ENCODE measurements at places on chromosomes 16 and 17.
A peak's percentile ranks its signal among the peaks of the same experiment; 100 is the strongest.

DNA sequence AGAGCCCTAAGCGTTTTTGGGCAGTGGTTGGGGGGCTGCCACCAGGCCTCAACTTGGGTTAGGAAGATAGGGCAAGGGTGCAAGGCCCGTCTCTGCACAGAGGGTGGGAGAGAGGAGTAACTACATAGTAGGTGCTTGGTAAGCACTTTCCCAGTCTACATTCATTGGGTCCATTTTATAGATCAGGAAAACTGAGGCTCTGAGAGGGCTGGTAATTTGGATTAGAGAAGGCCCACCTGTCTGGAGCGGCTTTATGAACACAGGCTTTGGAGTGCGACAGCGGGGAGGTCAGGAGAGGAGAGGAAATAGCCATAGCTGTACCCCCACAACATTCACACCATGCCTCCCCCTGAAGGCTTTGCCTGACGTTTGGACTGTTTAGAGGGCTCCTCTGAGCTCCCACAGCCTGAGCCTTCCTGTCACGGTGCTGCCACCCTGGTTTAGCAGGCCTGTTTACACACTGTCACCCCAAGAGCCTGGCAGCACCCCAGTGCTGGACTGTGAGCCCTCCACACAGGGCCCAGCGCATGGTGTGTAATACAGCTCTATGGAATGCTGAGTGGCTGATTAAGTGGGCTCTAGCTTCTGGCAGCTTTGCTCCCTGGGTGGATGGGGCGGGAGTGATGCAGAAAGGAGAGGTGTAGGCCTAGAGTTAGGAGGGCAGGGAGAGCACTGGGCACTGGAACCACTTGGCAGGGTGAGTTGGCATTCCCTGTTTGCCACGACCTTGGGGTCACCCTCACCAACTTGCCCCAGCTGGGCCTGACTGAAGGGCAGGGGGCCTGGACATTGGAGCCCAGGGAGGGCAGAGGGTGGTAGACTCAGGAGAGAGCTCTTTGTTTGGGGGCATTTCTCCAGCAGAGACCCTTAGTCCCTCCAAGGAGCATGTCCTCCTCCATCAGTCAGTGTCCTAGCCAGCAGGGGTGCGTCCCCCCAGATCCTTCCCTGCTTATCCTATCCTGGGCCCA, 73.7 kb downstream of the RAI1 start:
- no peak for DNase-seq

DNA sequence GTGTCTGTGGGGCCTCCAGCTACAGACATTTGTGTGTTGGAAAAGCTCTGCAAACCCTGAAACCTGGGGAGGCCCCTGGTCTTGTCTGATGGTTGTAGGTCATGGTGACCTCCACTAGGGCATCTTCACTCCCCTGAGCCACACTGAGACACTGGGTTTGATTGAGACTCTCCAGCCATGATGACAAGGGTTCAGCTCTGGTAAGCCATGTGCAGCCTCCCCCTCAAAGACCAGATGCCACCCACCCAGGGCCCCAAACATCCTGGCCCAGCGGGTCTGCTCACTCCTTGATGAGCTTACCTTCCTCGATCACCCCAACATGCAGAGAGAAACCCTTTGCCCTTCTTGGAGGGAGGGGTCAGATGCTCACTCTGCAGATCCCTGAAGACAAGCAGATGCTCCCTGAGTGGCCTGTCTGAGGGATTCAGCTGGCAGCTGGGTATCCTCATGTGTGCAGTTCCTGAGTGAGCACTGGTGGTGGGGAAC, 101.6 kb downstream of the METRNL start:
- DNase-seq = no peak

GRCh38 chr16:78597809-78598570, 498.5 kb downstream of the WWOX start:
- DNase-seq = no peak

GRCh38 chr17:48592577-48592976, 1.0 kb downstream of the HOXB5 start:
- DNase-seq = no peak

- DNase-seq = peak; percentile 27
These were observed 805 bp upstream of the C16orf95 start for GRCh38 chr16:87317750-87318644.

- DNase-seq = peak; percentile 18
These were observed 47.6 kb downstream of the NUP93 start for GRCh38 chr16:56777482-56777881.

GRCh38 chr17:56725144-56725543, 108.6 kb downstream of the C17orf67 start:
- DNase-seq = no peak

DNA sequence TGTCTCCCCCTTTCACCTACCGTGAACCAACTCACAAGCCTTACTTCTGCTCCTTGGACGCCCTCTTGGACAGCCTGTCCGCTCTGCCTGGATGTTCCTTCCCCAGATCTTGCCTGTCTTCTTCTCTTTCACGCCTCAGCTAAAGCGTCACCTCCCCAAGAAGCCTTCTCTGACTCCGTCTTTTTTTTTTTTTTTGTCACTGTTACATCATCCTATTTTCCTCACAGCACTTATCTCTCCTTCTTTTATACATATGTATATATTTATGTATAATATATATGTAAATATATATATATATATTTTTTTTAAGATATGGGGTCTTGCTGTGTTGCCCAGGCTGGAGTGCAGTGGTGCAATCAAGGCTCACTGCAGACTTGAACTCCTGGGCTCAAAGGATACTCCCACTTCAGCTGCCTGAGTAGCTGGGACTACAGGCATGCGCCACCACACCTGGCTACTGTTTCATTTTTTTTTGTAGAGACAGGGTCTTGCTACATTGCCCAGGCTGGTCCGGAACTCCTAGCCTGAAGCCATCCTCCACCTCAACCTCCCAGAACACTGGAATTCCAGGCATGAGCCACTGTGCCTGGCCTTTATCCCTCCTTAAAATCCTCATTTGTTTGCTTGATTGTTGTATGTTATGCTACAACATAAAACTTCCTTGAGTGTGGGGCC, 16.5 kb upstream of the AKTIP start:
- no peak for DNase-seq

DNA sequence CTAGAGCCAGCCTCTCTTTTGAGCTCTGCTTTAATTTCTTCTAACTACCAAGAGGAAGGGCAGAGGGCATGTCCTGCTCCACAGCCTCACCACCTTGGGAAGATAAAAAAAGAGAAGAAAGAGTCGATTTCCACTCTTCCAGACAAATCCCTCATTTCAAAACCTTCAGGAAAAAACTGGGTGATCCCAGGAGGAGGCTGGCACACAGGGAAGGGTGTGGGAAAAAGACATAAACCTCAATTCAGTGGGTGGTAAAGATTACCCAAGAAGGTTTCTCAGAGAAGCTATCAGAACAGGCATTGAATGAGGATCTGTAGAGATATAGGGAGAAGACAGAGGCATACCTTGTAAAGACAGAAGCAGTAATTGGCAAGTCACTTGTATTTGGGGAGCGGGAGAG, 79.9 kb upstream of the CRHR1 start:
- DNase-seq = no peak

DNA sequence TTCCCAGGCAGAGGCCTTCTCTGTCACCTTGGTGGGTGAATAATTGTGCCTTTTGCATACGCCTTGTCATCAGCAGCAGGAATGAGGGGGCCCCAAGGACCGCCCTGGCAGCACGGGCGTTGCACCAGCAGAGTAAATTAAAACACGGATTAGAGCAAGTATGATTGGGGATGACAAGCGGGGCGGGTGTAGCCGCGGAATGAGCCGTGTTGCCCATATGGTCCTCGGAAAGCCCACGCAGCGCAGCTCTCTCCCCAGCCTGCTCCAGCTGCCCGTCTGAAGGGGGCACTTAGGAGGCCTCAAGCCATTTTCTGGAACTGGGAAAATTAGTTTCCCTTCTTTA, 299.4 kb upstream of the IRX3 start:
- no peak for DNase-seq

DNA sequence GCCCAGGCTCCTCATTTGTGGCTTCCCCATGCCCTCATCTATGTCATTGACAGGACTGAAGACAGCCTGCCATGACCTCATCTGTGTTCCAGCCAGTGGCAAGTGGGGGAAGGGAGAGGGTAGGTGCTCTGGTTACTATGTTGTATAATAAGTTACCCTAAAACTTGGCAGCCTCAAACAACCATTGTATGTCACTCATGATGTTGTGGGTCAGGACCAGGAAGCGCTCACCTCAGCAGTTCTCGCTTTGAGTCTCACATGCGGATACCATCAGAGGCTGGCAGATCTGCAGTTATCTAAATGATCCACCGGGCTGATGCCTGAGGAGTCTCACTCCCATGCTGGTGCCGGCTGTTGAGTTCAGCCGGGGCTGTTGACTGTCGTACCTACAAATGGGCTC, 89.0 kb upstream of the TMEM97 start:
- no peak for DNase-seq

GRCh38 chr17:29625037-29625750, 2.5 kb upstream of the CORO6 start:
- no peak for DNase-seq

DNA sequence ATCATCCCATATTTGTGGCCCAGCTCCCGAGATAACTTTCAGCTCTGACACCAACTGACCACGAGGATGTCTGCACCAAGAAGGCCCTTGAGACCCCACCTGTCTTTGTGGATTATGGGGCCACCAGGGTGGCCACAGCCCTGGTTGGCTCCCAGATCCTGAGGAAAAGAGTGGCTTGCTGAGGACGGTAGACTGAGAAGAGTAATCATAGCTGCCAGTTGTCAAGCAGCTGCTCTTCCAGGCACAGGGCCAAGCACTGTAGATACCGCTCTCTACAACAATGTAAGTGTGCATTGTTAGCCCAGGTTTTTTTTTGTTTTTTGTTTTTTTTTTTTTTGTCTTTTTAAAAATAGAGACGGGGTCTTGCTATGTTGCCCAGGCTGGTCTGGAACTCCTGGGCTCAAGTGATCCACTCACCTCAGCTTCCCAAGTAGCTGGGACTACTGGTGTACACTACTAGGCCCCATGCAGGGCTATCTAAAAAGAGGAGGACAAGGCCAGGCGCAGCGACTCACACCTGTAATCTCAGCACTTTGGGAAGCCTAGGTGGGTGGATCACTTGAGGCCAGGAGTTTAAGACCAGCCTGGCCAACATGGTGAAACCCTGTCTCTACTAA, 9.6 kb downstream of the ZNF205 start:
- DNase-seq = no peak

- DNase-seq = no peak
These were observed 18.2 kb downstream of the CMTM4 start for GRCh38 chr16:66678337-66678736.

DNA sequence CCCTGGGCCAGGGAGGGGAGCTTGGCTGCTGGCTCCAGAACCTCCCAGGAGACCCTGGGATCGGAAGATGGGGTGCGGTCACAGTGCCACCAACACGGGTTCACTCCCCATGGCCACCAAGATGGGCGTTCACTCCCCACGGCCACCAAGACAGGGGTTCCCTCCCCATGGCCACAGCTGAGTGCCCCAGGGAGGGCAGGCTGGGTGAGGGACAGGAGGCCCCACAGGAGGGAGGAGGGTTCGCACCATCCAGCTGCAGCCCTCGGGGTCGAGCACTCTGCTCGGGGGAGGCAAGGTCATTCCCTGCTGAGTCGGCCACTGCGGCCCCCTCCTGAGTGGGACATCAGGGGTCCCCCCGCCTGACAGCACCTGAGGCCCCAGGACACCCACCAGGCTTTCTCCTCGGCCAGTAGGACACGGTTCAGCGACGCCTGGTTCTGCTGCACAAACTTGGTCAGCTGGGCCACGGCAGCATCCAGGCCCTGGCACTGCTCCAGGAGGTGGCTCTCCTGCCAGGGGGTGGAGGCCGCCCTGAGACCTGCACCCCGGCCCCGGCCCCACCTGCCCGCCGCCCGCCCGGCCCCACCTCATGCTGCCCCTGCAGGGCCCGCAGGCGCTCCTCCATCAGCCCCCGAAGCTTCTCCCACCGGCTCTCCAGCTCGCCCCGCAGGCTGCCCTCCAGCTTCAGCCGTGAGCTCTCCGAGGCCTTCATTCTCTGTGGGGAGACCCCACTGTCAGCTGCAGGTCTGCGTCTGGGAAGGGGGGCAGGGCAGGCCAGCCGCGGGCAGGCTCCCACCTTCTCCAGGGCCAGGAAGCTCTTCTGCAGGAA, 5.9 kb downstream of the CCDC154 start:
- DNase-seq = no peak

DNA sequence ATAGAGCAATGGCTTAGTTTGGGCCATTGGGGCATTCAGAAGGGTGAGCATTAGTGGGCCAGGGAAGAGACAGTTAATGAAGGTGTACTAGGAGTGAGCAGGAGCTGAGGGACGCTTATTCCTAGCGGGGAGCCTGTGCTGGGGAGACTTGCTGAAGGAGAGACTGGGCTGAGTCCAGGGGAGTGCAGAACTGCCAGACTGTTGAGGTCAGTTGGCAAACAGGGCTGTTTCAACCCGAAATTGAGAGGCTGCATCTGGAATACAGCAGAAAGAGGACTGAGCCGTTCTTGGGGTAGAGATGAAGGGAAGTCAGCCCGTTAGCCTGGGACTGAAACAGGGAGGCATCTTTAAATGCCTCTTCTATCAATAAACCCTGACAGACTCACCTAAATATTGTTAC, 33.2 kb downstream of the MAP2K6 start:
- no peak for DNase-seq

DNA sequence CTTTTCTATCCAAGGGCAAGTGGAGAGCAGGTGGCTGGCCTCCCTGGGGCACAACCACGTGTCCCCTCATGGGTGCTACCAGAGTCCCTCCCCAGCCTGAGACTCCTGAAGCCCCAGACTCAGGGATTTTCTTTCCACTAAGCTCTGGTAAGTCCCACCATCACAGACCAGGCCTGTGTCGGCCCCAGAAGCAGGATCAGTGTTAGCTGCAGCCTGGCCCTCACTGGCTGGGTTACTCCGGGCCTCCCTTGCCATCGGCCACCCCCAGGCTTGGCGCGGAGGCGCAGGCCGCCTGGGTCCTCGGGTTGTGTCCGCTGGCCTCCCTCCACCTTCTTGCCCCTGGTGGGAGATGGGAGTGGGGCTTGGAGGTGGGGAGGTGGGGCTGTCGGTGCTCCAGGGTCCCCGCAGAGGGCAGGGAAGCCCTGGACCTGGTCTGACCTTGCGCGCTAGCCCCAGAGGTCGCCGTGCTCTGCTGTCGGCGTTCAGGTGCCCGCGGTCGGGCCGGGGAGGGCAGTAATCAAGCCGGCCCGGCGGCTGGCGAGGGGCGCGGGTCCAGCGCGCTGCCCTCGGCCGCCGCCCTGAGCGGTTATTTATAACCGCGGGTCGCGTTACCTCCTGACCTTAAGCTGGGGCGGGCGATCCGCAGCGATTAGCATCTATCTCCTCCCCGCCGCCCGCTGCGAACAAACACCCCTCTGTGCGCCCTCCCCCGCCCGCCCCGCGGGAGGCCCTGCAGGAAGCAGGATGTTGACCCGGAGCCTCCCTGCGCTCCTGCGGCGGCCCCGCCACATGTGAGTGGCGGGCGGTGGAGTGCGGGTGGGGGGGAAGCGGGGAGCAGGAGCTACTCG, 78.1 kb upstream of the TOB1 start:
- no peak for DNase-seq

GRCh38 chr17:10052106-10052813, 146.1 kb downstream of the GAS7 start:
- no peak for DNase-seq

DNA sequence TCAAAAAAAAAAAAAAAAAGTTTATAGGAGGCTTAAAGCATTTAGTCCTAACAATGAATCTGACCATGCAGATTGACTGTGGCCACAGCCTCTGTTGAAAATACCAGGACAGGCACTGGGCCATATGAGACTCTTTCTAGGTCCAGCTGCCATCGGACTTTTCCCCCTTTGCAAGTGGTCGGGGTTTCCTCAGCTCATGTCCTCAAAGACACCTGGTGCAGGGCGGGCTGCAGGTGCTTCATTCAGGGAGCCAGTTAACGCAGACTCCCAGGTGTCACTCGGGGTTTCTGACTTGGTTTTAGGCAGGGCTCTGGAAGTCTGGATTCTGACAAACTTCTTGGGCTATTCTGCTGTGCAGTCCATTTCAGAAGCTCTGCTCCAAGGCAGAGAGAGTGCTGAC, 20.9 kb downstream of the ELAC2 start:
- DNase-seq = no peak

GRCh38 chr16:56102183-56102686, 89.1 kb upstream of the GNAO1 start:
- DNase-seq = no peak

Measured in AG09319 (cell line).